Posterior vena cava (tissue), 2 donors: ENCODE measurements at places on chromosomes 1 and 21. TPM values are rescaled to one million over a fixed set of nuclear protein-coding genes. Genes with fewer than 3 reads are reported as not detected.

AMPD1 gene
- total RNA-seq, result not detected

CD48 gene
- 5.6 TPM for total RNA-seq

LRRC38 gene
- total RNA-seq, result not detected

CELA3B gene
- total RNA-seq, result 2.5 TPM

PTPN7 gene
- 1.2 TPM for total RNA-seq

DNA sequence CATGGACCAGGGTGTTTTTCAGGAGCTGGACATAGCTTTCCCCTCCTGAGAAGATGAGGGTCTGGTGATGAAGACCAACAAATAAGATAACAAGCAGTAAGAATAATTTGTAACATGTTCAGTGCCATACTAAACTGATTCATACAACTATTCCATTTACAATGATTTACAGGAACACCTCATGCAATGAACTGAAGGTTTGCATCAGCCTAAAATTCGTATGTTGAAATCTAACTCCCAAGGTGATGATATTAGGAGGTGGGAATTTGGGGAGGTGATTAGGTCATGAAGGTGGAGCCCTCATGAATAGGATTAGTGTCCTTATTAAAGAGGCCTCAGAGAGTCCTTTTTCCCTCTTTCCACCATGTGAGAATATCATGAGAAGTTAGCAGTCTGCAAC lies 15.9 kb upstream of the NIBAN1 start:
- DNase-seq, result no peak

DNA sequence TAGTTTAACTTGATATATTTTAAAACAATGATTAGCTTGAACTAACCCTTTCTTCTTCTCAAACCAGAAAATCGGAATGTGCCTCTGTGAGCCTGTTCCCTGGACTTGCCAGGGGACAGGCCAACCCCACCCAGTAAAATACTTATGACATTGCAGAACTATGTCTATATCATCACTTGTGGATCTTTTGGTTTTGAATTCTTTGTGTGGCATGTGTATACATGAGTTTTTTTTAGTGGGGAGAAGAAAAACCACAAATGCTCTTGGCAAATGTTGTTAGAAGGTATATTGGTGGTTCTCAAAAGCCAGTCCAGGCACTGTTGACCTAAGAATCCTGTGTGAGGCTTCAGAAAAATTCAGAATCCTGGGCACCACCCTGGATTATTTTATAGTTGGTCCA lies 347.4 kb downstream of the SIPA1L2 start:
- DNase-seq, result no peak

- no peak for DNase-seq
Measured at GRCh38 chr21:15127437-15127836, 62.6 kb upstream of the NRIP1 start.

DNA sequence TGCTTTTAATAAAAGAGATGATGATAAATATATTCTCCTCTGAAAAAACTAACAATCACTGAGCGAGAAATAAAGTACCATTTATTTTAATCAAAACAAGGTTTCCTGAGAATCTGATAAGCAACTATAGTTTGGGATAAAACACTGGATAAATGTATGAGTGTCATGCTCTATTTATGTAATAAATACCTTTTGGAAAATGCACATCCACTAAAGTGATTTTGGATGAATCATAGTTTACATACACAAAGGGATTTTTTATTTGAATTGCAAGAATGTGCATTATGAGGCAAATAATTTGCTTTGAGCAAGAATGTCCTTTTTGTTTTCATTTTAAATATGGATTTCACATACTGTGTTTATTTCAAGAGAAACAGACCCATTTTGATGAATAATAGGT lies 1483.5 kb downstream of the MRPL39 start:
- DNase-seq, result no peak

DNA sequence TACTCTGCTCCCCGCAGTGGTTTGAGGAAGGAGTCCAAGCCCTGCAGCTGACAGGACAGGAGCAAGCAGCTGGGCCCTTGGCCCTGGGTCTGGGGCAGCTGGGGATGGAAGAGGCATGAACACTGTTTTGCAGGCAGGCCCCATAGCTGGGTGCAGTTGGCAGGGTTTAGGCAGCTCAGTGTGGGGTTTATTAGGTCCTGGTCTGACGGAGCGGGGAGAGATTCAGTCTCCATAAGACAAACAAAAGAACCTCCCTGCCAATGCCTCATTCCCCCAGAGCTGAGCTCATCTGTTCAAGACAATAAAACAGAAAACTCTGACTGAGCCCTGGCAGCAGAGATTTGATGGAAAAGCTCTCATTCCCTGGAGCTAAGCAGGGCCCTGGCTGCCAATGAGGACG lies 37.3 kb downstream of the OLFML2B start:
- no peak for DNase-seq

DNA sequence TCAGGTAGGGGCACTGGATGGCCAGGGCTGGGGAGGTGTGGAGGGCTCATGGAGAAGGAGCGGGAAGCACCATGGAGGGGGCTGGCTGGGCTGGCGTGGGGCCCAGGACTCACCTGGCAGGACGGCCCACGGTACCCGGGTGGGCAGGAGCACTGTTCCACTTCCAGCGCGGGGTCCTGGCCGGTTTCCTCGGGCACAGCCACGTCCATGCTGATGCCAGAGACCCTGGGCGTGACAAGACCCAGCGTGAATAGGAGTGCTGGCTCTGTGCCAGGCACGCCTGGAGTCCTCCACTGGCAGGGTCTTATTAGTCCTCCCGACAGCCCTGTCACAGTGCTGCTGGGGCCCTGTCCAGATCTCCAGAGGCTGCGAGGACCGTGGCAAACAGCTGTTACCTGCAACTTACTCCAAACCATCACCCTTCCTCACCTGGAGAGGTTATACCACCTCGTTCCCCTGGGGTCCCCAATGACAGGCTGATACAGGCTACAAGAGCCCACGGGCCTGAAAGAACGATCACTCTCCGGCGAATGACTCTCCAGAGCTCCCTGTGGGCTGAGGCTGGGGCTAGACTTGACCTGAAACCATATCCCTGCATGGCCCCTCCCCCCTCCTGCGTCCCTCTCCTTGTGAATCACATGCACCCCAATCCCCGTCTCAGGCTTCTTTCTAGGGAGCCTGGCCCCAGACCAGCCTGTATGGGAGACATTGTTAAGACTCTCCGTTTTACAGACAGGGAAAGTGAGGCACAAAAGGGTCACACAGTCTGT lies 62.1 kb downstream of the HSPG2 start:
- peak; percentile 80 for DNase-seq

DNA sequence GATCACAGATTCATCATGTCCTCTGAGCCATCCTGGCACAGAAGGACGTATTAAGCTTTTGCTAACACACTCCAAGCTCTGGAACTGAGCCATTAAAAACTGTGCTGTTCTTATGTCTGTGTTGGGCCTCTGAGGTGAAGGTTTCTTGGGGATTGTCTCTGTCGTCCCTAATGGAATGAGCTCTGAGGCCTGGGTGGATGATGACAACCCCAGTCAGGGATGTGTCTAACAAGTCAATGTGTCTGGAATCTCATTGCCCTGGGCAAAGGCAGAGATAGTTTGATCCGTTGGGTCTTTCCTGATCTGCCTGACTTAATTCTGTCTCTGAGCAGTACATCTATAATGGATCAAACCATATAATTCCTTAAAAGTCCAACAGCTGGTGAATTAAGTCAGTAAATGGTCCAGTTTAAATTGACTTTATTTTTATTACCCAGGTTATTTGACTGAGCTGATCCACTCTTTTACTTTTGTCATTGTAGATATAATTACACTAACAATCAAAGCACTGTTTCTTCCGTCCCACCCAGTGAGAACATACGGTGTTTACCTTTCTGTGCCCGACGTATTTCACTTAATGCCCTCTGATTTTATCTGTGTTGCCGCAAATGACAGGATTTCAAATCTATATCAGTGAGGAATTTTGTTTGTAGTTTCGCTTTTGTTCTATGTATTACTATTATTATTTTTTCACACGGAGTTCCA lies 38.8 kb upstream of the OR2B11 start:
- no peak for DNase-seq

DNA sequence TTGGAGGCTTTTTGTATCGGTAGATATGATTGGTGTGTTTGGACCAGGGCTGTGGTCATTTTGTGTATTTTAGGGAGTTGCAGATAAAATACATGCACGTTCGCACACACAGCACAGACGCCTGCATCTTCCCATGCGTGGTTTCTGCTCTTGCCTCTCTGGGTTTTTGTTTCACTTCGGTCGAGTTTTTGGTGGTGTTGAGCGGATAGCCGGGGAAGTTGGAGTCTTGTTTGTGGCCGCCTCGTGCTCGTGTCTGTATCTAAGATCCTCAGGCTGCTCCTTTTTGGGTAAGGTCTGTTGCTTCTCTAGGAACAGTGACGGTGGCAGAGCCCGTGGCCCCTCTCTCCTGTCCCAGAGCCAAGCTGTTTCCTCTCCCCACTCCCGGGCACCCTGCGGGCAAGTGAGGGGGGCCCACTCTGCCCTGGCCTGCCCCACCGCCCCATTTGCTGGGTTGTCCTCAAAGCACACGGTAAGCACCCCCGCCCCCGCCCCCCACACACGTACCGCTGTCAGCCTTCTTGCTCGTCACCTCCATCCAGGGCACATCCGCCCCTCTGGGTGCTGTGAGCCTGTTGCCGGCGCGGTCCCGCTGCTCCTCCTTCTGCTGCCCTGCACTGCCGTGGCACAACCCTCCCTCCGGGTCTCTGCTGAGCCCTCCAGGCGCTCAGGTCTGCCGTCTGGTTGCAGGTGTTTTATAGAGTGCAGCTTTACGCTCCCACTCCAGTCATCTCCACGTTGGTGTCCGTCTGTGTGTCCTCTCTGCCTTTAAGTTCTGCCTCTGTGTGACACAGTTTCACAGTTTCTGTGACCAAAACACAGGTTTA lies 51.9 kb downstream of the AGPAT3 start:
- DNase-seq, result peak; percentile 74

DNA sequence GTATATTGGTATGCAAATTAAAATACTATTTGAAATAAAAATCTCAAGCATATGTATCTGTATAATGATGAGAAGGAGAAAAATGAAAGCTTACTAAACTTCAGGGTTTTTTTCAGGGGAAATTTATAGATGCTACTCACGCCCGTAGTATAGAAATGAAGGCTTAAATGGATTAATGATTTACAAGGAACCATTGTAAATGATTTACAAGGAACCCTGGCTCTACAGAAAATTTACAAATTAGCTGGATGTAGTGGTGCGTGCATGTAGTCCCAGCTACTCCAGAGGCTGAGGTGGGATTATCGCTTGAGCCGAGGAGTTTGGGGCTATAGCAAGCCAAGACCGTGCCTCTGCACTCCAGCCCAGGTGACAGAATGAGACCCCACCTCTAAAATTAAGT lies 150.5 kb downstream of the PCBP3 start:
- no peak for DNase-seq

DNA sequence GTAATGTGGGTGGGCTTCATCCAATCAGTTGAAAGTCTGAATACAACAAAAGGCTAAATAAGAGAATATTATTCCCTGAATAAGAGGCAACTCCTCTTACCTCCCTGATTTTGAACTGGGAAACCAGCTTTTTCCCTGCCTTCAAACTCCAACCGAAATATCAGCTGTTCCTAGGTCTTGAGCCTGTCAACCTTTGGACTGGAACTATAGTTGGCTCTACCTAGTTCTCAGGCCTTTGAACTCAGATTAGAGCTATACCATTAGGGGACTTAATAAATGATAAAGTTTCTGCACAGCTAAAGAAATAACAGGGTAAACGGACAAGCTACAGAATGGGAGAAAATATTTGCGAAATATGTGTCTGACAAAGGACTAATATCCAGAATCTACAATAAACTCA lies 43.8 kb upstream of the BEND5 start:
- no peak for DNase-seq

- DNase-seq, result no peak
Measured at GRCh38 chr1:40092706-40093639, 4.1 kb downstream of the PPT1 start.

- no peak for DNase-seq
Measured at GRCh38 chr21:33046455-33046854, 20.7 kb downstream of the OLIG2 start.

DNA sequence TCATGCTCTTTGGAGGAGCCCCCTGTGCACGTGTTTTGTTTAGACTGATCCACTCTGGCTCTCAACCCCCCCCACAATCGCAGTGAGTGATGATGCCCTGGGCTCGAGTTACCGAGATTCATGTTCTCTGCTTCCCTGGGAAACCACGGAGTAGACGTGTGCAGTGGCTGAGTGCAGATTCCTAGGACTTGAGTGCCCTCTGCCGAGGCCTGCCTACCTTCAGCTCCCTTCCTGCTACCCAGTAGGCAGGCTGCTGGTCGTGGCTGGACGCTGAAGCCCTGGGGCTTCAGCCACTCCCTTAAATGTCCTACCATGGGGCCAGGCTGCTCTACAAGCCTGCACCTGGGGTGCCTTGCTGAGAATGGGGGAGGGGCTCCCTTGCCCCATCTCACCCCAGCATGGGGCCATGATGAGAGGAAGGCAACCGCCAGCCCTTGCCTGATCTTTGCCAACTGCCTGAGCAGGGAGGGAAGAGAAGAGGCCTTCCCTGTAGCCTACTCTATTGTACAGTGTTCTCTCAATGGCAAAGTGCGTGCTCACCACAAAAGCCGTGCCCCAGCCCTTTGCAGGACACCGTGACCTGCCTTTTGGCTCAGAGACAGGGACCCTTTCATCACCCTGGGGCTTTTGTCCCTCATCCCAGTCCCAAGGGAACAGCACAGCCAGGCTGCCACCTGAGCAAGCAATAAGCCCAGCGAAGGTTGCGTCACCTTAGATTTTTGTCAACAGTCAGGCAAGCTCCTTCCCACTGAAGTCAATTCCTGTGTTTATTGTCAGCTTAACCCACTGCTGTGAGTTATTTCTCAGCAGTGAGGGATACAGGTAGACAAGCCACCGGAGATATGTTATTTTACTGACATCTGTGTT lies 4.1 kb upstream of the GRIK3 start:
- no peak for DNase-seq

DNA sequence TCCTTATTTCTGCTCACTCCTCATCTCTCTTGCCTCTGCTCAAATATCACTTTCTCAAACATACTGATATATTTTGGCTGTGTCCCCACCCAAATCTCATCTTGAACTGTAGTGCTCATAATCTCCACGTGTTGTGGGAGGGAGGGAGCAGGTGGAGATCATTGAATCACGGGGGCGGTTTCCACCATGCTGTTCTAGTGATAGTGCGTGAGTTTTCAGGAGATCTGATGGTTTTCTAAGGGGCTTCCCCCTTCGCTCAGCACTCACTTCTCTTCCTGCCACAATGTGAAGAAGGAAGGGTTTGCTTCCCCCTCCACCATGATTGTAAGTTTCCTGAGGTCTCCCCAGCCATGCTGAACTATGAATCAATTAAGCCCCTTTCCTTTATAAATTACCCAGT lies 26.6 kb downstream of the ZBTB8OS start:
- no peak for DNase-seq

- no peak for DNase-seq
Measured at GRCh38 chr1:186578325-186579016, 101.8 kb downstream of the PTGS2 start.

DNA sequence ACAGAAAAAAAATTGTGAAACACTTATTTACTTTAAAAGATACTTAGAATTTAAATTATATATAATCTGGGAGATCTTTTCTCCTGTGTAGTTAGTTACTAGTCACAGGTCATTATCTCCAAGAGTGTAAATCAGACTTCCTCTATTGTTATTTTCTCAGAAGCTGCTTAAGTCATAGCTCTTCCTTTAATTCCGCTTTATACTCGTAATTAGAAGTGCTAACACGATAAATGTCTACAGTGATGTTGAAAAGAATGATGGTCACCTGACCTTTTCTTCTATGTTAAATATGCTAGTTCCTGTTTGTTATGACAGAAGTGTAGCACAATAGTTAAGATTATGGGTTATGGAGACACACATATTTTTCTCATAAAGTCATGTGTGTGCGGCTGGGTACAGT lies 123.6 kb downstream of the TGFB2 start:
- DNase-seq, result no peak
